ENCODE measurements at places on chromosomes 2 and 18.

GRCh38 chr2:239669181-239669898 lies 268.5 kb upstream of the HDAC4 start:
- no peak for DNase-seq

DNA sequence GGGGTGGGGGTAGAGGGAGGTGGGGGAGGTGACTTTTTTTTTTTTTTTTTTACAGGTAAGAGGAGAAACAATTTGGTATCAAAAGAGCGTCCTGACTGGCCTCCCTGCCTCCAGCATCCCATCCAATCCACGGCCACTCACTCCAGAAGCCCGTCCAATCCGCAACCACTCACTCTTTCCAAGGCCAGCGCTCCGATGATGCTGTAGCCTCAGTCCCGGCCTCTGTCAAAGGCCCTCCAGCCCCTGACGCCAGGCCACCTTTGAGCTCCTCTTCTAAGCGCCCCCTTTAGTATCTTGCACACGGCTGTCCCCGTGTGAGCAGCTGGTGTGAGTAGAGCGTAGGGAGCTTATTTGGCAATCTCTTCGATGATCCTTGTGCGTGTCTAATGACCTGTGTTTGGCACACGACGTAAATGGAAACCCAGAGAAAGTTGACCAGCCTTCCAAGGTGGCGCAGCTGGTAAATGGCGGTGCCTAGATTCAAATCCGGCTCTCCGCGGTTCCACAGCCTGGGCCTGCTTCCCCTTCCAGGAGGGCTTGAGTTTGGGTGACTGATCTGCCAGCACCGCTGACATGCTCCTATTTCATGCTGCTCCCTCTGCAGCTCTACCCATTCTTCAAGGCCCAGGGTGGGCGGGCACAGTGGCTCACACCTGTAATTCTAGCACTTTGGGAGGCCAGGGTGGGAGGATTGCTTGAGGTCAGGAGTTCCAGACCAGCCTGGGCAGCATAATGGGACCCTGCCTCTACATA lies 23.8 kb upstream of the PXDN start:
- no peak for DNase-seq

DNA sequence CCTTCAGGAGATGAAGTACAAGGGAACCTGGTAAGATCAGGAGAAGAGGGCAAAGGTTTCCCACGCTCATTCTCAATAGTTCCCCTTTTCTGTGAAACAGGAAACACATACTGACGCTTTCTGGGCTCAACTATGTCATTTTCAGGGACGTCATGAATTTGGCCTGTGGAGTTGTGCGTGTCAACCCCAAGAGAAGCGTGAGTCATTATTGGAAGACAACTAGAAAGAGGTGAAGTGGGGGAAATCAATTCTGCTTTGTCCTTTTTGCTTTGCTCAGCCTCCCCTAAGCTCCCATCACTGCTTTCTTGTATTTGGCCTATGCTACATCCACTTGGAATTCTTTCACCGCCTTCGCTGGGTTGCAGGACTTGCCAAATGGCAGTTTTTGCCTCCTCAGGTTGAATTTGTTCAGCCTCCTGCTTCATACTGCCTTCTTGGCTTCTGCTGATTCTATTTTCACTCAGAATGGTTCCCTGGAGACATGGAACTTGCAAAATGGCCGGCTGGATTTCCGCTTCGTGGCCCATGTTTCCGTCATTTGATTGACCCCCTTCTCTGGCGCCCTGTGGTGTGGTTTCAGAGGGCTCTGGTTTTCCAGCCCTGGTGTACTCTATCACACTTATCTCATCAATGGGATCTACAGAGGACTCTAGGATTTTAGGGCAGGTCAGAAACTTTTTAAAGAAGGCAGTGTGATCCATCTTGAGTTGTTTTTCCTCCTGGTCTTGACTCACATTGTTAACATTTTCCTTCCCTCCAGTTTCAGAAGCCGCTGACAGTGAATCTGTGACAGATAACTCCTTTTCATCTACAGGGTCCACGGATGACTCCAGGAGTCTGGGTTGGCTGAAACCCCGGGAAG lies 93.3 kb downstream of the ALPK2 start:
- no peak for DNase-seq

DNA sequence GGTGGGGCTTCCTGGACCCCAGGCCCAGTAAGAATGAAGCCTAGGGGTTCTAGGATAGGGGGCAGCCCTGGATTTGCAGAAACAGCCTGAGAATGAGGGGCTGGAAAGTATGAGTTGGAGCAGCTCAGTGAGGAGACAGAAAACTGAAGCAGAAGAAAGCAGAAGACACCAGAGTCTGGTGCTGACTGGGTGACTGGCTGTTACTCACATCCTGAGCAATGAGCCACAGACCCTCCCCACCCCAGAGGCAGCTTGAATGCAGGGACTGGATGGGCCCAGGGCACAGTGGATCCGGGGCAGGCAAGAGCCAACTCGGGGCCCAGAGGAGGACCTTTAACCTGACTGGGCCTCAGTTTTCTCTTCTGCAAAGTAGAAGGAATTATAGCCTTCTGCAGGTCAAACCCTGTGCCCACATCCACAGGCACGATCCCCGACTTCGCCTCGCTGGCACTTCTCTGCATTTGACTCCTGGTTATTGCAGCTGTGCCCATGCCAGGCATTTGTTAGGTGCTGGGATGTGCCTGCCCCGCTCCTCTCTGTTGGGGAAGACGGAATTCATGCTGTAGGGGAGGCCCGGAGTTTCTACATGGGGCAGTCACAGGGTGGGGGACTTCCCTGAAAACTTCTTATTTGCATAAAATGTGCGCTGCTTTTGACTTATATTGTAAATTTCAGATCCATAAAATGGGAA lies 8.5 kb downstream of the STEAP3 start:
- DNase-seq, result peak; percentile 72

DNA sequence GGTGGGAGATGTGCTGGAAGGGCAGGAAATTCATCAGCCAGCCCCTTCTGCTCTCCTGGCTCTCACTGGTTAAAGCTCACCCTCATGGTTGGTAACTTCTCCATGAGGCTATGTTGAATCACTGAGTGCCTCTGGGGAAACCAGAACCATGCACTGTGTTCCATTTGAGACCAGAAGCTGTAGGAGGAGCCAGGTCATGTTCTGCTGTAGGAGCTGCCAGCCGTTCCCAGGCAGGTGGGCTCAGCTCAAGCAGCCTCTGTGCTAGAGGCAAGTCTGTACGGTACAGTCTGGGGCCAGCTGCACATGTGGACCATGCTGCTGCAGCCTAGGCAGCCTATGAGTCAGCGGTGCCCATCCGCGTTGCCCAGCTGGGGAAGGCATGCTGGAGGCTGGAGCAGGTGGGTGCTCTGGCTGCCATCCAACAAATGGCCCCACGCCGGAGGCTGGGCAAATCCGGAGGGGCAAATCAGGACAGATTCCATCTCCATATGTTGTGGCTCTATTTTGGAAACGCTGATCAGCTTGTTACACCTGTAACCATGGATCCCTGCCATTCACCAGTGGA lies 22.0 kb upstream of the KCNF1 start:
- no peak for DNase-seq

GRCh38 chr2:48567671-48568070 lies 37.7 kb downstream of the STON1 start:
- peak; percentile 75 for DNase-seq

DNA sequence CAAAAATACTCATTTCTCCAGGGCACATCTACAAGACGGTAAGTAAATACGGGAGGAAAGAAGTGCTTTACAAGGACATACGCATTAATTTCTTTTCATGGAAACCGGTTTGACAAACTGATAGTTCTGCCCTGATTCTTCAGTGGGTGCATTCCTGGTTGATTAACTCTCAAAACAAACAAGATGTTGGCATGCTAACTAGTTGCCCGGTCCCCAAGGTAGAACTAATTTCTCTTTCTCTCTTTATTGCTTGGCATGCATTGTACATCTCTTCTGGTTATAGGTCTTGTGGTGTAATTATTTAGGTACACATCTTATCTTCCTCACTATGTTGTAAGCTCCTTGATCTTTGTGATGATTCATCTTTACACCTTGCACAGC lies 46.9 kb upstream of the SPATS2L start:
- no peak for DNase-seq

DNA sequence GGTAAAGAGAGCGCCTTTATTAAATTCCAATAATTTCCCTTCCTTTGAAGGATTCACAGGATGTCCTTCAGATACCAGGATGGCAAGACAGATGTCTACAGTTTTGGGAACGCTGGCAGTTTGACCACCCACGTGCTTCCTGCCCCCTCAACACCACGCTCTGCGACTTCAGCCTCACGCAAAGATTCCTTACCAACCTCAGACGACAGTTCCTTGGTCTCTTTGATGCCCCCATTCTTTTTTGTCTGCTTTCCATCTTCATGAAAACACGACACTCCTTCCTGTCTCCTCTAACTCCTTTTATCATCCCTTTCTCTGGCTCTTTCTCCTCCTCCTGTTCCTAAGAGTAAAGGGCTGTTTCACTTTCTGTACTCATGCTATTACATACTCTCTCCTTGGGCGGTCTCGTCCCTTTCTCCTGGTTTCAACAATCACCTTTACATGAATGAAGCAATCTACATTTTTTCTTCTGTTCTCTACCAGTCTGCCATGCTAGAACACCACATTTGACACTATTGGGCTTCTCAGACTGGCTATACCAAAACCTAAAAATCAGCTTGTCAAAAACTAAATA lies 189.9 kb upstream of the PGAP1 start:
- no peak for DNase-seq

DNA sequence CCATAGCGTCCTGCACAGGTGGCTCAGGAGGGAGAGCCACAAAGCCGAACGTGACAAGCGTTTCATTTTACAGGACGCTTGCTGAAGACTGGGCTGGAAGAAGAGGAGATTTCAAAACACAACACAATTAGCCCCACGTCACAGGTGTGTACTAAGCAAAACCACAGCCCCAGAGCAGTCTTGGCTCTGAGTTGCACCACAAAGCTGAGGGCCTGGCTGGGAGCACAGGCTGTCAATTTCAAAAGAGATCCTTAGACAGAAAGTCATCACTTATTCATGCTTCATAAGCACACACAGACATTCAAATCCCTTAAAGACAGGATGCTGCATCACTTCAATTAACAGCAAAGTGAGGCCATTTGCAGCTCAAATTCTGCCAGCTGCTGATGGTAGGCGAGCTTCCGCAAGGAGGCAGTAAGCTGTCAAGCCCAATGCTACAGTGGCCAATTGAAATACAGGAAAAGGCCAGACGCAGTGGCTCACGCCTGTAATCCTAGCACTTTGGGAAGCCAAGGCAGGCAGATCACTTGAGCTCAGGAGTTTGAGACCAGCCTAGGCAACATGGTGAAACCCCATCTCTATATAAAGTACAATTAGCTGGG lies 79.6 kb downstream of the SKA1 start:
- DNase-seq, result no peak

DNA sequence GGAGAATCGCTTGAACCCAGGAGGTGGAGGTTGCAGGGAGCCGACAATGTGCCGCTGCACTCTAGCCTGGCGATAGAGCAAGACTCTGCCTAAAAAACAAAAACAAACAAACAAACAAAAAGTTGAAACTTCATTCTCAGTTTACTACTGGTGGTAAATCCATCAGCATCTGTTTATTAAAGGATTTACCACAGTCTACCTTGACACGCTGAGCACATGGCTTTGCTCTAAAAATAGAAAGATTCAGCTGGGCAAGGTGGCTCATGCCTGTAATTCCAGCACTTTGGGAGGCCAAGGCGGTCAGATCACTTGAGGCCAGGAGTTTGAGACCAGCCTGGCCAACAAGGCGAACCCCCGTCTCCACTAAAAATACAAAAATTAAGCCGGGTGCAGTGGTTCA lies 201.3 kb downstream of the TGIF1 start:
- DNase-seq, result no peak

DNA sequence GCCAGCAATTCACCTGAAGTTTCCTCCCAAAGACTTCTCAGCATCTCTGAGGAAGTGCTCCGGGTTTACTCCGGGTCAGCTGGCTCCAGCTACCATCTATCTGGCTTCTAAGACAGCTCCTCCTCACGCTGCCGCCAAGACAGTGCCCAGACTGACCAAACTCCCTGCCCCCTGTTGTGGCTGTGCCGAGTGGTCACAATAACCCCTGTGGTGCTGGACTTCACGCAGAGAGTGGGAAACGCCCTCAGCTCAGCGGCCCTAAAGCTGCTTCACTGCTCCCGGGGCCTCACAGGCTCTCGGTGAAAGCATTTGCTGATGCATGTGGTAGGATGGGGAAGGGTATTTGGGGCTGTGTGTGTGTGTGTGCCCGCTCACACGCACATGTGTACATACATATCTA lies 154.8 kb upstream of the ZNF236 start:
- no peak for DNase-seq

DNA sequence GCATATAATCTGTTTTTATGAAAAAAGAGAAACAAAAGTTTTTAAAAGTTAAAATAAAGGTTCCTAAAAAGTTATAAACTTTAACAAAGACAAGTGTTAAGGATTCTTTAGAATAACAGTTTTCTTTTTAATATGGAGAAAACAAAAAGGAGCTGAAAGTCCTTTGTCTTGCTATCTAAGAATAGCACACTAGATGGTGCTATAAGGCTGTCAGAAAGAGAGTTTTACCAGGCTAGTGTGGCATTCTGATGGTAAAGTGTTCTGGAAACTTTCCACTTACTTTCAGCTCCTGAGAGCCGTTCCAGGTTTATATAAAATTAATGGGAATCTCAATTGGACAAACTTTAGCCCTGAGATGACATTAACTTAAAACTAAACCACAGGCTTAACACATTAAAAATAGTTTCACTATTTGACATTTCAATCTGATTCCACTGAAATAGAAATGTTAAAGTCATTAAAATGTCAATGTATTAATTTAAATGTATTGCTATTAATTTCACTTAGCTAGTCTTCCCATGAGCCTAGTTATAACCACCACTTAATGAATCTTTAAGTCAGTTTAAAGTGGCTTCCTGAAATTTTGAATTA lies 3.7 kb downstream of the FBXO48 start:
- DNase-seq, result peak; percentile 60

- no peak for DNase-seq
These were observed 26.8 kb upstream of the SLC9A2 start for GRCh38 chr2:102592601-102593000.

- DNase-seq, result no peak
These were observed 2166.7 kb upstream of the PIK3C3 start for GRCh38 chr18:39788383-39788782.
